ENCODE measurements at places on chromosomes 3 and 15. TPM values are rescaled to one million over a fixed set of nuclear protein-coding genes. Genes with fewer than 3 reads are reported as not detected.

- no peaks in the 10 kb centered on the region for H3K36me3 ChIP-seq
- no peak overlapping the region for H3K4me3 ChIP-seq
- DNase-seq = no peak
- H3K27ac ChIP-seq = no peak overlapping the region
- no peaks in the 10 kb centered on the region for H3K4me1 ChIP-seq
Observed at GRCh38 chr3:24475925-24476324, 18.7 kb downstream of the THRB start.

DNA sequence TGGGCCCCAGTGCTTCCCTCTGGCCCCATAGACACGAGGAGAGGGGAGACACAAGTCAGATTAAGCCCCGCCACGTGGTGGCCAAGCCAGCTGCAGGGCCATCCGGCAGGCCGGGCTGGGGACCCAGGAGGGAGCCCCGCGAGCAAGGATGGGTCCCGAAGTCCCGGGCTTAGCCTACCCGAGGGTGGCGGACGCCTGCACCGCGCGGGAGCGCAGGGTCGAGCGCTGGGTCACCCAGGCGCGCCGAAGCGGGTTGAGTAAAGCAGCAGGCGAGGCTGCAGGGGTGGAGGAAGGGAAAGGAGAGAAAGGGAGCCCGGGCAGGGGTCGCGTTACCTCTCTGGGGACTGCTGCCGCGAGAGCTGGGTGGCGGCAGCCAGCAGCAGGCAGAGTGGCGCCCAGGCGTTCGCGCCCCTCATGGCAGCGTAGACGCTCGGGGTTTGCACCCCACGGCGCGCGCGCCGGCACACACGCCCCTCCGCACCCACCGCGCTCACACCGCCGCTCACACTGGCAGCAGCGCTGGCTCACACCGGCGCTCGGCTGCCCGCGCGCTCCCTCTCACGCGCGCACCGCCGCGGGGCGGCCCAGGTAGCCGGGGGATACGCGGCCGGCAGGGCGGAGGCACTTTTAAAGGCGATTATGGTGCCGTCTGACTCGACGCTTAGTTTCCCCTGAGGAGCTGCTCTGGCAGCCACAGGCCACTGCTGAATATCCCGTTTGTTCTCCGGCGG, at the start of gene PCOLCE2:
PCOLCE2 (minus strand) TSS at position 603 of the 731 bp plus-strand sequence; CDS start at position 416, 187 bp downstream.
- no peaks in the 10 kb centered on the region for H3K36me3 ChIP-seq
- H3K4me3 ChIP-seq = peak within 1 kb of the TSS; percentile 69
- no peak within 1 kb of the TSS for H3K27ac ChIP-seq
- peaks cover 6% of the 10 kb centered on the region for H3K4me1 ChIP-seq

DNA sequence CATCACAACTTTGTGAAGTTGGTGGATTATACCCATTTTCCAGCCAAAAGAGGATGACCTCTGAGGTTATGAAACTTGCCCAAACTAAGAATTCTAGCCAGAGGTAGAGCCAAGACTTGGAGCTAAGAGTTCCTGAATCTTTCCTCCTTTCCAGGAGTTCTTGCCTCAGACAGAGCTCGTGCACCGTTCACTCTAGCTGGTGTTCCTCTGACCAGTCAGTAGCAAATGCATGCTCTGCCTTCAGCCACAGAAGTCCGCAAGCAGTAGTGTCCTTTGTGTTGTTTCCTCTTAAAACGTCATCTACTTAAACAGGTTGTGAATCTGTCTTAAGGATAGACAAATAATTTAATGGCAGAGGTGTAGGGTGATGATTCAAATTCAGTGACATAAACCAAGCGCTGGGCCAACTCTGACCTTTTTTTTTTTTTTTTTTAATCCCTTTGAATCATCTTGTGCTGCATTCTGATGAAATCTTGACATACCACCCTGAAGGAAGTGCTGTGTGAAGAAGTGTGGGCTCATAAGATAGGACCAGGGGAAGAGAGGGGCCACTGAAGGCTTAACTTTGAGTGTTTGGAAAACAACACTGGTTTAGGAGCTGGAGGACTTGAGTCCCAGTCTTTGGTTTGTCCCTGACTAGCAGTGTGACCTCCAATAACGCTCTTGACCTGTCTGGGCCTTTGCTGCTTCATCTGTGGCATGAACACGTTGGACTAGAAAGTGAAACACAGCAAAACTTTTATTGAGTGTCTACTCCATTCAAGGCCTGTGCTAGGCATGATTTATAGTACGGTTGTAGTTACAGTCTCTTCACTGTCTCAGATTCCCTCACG, 53.4 kb downstream of the ITPR1 start:
- H3K36me3 ChIP-seq = peaks cover 10% of the 10 kb centered on the region
- H3K4me1 ChIP-seq = peaks cover 19% of the 10 kb centered on the region
- DNase-seq = no peak
- no peak overlapping the region for H3K4me3 ChIP-seq
- H3K27me3 ChIP-seq = no peaks in the 10 kb centered on the region
- H3K27ac ChIP-seq = peak overlapping the region; percentile 2

DNA sequence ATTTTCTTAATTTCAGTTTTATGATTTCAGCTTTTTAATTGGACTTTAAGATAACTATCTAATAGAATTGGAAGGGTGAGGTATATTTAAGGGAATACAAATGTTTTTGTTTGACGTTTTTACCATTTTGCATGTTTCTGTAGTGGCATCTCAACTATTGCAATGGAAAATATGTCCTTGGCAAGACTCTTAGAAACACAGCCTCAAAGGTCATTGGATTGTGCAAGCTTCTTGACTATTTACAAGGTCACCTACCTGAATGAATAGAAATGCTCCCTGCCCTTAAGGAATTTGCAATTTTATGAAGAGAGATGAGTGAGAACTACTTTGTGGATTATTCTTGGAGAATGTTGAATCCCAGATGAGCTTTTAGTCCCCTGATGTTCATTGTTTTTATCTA, 43.1 kb downstream of the ITPR1 start:
- peaks cover 30% of the 10 kb centered on the region for H3K4me1 ChIP-seq
- peaks cover 32% of the 10 kb centered on the region for H3K36me3 ChIP-seq

EFCAB12 gene
- 0.39 TPM for total RNA-seq

ALDH1A2 gene
- 0.35 TPM for total RNA-seq

DNA sequence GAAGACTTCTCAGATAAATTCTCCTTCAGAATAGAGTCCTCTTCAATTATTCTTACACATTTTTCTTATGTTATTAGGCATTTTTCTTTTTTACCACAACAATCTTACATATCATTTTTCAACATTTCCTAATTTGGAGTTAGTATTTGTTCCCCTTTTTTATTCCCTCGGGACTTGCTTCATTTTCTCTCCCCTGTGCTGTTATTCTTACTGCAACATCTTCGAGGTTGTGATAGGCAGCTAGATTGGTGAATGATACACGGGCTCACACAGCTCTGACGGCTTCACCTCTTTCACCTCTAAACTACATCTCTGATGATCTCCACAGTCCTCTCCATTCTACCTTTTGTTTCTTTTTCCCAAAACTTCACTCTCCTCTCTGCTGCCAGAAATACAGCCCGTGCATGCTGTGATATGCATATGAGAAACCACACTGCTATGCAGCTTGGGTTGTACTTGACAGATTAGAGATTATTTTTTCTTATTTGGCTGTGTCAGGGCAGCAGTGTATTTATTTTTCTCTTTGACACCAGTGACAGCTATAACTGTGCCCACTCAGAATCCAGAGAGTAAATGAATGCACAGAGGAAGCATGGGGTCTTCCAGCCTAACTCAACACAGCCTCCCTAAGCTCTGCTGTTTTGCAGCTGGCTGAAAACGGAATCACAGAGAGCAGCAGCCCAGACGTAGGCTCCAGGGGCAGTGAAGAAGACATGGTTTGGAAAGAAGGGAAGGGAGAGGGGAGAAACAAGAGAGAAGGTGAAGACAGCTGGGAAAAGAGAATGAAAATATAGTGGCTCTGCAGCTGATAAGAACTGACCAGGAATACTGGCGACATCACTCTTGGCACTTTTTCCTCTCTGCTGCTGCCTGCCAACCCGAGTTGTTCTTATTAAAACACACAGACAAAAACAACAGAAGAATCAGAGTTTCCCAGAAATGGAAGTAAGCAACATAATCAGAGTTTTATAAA, 61.8 kb downstream of the SLC9A9 start:
- peaks cover 7% of the 10 kb centered on the region for H3K36me3 ChIP-seq
- no peak overlapping the region for H3K27ac ChIP-seq
- peaks cover 5% of the 10 kb centered on the region for H3K4me1 ChIP-seq
- no peak overlapping the region for H3K4me3 ChIP-seq
- H3K27me3 ChIP-seq = no peaks in the 10 kb centered on the region
- DNase-seq = no peak

- DNase-seq = no peak
- no peak overlapping the region for H3K27ac ChIP-seq
- no peak overlapping the region for H3K4me3 ChIP-seq
- no peaks in the 10 kb centered on the region for H3K27me3 ChIP-seq
Observed at GRCh38 chr15:72339777-72340177, 19.8 kb upstream of the CELF6 start.

DNA sequence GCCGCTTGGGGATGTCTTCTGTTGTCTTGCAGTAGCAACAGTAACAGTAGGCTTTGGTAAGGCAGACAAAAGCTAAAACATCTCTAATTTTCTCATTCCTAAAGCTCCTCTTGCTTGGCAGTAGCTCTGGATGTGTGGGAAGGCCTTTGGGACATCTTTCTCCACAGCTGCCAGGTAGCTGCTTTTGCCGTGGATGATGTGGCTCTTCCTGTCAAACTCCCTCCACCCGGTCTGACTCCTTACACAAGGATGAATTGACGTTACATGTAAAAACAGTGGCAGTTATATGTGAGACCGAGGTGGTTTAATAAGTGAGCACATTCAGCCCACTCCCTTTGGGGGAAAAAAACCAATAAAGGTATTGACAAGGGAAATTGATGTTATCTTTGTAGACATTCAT, 309.1 kb downstream of the TUSC7 start:
- no peak overlapping the region for H3K4me3 ChIP-seq
- no peak for DNase-seq
- H3K27ac ChIP-seq = no peak overlapping the region
- H3K36me3 ChIP-seq = no peaks in the 10 kb centered on the region
- no peaks in the 10 kb centered on the region for H3K27me3 ChIP-seq
- H3K4me1 ChIP-seq = no peaks in the 10 kb centered on the region

C2CD4A gene
- 0.20 TPM for total RNA-seq

GRCh38 chr15:89576417-89576773, 1.1 kb downstream of the TICRR start:
- peaks cover 23% of the 10 kb centered on the region for H3K27me3 ChIP-seq
- H3K36me3 ChIP-seq = peaks cover 47% of the 10 kb centered on the region
- H3K4me1 ChIP-seq = peaks cover 20% of the 10 kb centered on the region
- H3K4me3 ChIP-seq = peak overlapping the region; percentile 87
- no peak overlapping the region for H3K27ac ChIP-seq

DNA sequence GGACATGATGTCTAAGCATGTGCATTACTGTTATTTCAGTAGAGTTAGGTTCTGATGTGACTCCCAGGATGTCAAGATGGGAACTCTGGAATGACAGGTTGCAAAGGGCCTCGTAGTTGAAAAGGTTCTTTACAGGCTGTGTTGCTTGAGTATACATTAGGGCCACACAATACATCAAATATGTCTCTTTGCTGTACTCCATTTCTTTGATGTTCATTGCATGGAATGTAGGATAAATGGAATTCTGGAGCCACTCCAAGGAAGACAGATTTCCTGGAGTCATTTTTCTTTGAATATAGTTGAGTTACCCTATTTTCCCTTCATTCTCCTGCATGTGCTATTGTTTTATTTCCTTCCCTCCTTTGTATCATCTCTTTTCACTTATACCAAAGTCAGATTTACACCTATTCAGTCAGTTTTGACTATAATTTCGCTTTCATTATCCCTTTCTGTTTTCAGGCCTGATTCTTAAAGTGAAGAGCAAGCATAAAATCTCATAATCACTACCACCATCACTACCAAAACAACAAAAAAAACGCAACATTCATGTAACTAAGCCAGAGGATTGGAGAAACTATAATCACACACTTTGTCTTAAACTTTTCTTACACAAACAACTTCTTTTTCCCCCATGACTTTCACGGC, 61.2 kb upstream of the PTX3 start:
- H3K27me3 ChIP-seq = no peaks in the 10 kb centered on the region
- no peak overlapping the region for H3K27ac ChIP-seq
- H3K4me1 ChIP-seq = peaks cover 2% of the 10 kb centered on the region
- no peak for DNase-seq
- H3K4me3 ChIP-seq = no peak overlapping the region

GRCh38 chr3:5445676-5446201, 258.2 kb downstream of the EDEM1 start:
- no peak overlapping the region for H3K4me3 ChIP-seq
- no peaks in the 10 kb centered on the region for H3K4me1 ChIP-seq
- DNase-seq = no peak
- H3K27ac ChIP-seq = no peak overlapping the region
- peaks cover 10% of the 10 kb centered on the region for H3K27me3 ChIP-seq

TMEM207 gene
- not detected for total RNA-seq

DNA sequence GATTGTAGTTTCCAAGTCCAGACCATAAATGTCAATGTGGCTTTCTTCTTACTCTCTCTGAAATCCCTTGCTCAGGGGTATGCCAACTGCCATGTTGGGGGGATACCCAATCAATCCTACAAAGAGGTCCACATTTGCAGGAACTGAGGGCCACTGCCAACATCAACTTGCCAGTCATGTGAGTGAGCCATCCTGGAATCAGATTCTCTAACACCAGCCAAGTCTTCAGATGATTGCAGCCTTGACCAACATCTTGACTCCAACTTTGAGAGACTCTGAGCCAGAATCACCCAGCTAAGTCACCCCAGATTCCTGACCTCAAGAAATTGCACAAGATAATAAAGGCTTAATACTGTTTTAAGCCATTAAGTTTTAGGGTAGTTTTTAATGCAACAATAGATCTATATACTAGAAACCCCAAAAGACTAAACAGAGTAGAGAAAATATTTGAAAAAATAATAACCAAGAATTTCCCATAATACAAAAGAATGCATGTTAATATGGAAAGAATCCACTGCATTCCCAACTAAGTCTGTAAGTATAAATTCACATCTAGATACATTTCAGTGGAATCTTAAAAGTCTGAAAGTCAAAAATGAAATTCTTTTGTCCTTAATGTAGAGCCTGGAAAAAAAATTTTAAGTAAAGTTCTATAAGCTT, 22.4 kb downstream of the ISG20 start:
- no peak for DNase-seq
- no peaks in the 10 kb centered on the region for H3K27me3 ChIP-seq
- no peak overlapping the region for H3K27ac ChIP-seq
- no peaks in the 10 kb centered on the region for H3K36me3 ChIP-seq
- no peak overlapping the region for H3K4me3 ChIP-seq
- H3K4me1 ChIP-seq = peaks cover 66% of the 10 kb centered on the region

DNA sequence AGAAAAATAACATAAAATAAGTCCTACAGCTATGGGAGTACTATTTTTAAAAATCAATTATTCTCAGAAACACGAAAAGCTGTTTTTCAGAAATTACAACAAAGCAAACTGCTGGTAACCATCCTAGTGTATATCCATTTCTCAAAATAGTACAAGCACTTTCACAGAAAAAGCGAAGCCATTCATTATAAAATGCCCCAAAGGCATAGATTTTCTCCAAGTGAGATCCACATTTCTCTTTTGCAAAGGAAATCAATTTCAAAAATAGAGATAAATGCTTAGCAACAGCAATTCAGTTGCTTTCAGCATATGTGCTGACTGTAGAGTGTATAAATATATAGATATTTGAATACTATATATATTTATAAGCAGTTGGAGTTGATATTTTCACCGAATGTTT, 1266.3 kb downstream of the SI start:
- H3K27ac ChIP-seq = no peak overlapping the region
- H3K4me3 ChIP-seq = no peak overlapping the region
- no peaks in the 10 kb centered on the region for H3K27me3 ChIP-seq
- no peaks in the 10 kb centered on the region for H3K36me3 ChIP-seq

GRCh38 chr3:51934991-51935885, 6.5 kb downstream of the RRP9 start:
- H3K27me3 ChIP-seq = no peaks in the 10 kb centered on the region
- no peak for DNase-seq
- H3K4me3 ChIP-seq = no peak overlapping the region
- H3K36me3 ChIP-seq = peaks cover 35% of the 10 kb centered on the region
- H3K27ac ChIP-seq = no peak overlapping the region

- DNase-seq = no peak
- no peak overlapping the region for H3K27ac ChIP-seq
- H3K4me3 ChIP-seq = no peak overlapping the region
- H3K27me3 ChIP-seq = peaks cover 7% of the 10 kb centered on the region
Observed at GRCh38 chr3:149462581-149463011, 11.9 kb upstream of the TM4SF4 start.
